ENCODE measurements at places on chromosomes 16 and 17. TPM values are rescaled to one million over a fixed set of nuclear protein-coding genes. Genes with fewer than 3 reads are reported as not detected.

DNA sequence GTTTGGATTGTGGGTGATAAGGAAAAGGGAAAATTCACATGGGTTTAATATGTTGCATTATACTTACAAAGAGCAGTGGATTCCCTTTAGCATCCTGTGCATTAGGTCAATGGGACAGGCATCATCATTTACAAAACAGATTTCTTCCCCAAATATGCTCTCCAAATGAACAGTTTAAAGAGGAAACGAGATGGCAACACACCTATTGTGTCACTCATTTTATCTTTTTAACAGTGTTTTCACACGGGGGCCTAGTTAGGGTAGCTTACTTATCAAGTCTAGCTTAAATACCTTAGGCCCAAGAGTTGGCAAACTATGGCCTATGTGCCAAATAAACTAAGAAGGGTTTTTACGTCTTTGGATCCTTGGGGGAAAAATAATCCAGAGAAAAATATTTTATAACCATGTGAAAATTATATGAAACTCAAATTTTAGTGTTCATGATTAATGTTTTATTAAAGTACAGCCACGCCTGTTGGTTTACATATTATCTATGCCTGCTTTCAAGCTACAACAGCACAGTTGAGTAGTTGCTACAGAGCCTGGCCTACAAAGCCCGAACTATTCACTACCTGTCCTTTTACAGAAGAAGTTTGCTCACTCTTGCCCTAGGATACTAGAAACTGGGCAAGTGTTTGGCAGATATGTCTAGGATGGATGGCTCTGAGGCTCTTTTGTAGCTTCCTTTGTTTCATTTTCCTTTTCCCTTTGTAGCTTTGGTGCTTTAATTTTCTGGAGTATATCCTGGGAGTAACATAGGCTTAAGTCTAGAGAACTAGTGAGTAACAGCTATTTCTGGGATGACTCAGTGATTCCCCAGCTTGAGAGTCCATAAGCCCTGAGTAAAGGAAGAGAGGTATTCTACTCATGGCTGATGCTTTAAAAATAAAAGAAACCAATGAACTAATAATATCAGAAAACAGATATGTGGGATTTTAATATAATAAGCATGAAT lies 12.4 kb downstream of the NUP93 start:
- peak; percentile 79 for DNase-seq

- no peak for DNase-seq
Measured at GRCh38 chr16:88787579-88788314, 2.7 kb upstream of the PIEZO1 start.

DNA sequence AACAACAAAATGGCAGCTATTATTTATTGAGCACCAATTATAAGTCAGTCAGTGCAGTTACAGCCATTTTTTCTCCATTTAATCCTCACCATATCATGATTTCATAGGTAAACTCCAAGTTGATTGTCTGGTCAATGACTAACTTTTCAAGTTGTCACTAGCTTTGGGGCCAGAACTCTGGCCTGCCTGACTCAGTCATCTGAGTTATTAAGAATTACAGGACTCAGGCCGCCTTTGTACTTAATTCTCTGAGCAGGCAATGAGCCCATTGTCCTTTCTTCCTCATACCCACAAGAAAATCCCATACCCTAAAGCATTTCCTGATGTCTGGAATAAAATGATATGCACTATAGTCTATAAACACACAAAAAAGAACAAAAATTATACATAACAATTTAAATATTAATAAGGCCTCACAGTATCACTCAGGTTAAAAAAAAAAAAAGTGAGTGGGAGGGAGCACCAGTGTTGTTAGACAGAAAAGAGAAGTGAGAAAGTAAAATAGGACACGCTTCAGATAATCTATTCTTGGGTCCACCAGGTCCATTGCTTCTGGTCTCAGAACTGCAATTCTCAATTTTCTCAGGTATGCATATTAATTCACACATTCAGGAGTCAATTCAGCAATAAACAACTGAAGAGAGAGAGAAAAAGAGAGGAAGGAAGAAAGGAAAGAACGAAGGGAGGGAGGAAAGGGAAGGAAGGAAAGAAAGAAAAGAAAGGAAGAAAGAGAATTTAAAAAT lies 70.2 kb downstream of the SPAG9 start:
- DNase-seq: no peak

- no peak for DNase-seq
Measured at GRCh38 chr17:64936117-64936516, 16.8 kb upstream of the LRRC37A3 start.

DNA sequence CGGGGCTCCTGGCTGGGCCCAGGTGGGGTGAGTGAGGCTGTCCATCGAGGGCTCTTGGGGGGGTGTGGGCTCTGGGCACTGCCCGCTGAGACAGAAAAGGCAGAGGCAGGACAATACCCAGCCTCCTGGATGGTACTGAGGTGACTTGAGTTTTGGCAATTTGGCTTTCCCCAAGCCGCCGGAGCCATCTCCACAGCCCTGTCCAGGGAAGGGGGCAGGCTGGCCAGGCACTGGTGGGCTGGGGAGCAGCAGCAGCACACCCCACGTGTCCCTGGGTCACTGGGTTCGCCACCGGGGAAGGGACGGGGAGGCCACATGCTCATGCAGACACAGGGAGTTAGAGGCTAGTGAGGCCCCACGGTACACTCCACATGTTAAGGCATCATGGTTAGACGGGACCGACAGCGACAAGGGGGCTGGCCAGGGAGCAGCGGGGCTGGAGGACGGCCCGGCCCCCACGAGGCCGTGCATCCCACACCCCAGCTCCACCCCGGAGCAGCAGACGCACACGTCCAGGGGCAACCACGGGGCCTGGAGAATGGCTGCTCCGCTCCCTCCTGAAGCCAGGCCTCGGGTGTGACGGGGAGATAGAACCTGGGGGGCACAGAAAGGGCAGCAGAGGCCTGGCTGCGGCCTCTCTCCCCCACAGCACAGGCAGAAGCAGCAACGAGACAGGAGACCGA lies 3.0 kb downstream of the ARHGDIA start:
- no peak for DNase-seq

DNA sequence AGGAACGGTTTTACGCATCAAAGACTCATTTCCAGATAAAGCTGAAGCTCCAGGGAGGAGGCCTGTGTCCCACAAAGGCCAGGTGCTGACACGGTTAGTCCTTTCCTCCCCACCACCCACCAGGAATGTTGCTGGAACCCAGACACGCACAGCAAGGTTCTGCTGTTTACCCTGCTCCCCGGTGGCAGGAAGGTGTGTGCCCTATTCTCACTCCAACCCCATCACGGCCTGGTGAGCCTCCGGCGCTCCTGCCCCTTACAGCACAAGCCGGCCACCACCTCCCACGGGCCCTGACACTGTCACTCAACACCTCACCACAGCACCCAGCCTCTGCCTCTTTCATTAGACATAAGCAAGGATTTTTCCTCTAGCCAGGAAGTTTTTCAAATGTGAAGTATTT lies 47.8 kb downstream of the ANKRD11 start:
- DNase-seq: peak; percentile 38

DNA sequence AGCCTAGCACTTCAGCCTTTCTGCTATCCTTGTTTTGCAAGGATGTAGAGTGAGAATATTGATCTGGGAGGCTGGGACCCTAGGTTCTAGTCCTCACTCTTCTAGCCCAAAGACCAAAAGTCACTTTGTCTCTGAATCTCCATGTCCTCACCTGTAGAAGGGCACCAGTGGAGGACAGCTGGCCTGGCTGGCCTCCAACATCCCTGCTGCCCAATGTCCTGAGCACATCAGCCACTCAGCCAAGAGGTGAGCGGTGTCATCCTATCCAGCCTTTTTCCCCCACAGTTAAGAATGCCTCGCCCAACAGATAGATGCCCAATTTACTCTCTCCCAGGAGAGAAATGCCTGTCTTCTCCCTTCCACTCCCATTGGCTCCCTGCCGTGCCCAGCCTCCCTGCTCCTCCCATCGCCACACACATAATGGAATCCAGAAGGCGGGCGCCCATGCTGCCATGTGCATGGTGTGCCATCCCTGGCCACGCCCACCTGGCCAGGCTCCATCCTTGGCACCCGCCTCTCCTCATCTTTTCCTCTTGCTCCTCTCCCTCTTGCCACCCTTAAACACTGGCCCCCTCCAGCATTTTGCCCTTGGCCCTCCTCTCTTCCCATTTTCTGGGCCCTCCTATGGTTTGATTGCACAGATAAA lies 157.3 kb upstream of the SDK2 start:
- DNase-seq: no peak

- no peak for DNase-seq
Measured at GRCh38 chr17:80047176-80047575, 10.7 kb downstream of the CCDC40 start.

GRCh38 chr16:56087626-56088025 lies 103.7 kb upstream of the GNAO1 start:
- DNase-seq: no peak

DNA sequence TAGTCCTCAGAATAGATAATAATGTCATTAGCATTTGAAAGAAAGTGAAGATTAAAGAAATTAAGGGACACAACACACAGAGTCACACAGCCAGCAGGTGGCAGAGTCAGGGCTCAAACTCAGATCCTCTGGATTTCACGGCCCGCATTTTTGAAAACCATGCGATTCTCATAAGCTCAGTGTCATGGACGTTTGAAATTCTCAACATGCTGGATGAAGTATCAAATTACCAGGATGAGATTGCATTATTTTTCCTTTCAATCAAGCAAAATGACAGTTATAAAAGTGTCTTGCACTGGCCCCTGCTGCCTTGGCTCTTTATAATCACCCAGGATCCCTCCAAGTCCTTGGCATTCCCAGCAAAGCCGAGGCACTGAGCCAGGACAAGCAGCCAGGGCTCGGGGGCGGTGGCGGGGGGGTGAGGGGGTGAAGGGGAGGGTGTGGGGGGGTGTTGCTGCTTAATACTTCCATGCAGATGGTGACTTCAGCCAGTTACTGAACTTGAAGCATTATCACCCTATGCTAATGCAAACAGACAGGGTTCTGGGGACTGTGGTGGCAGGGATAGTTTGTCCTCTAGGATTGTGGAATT lies 6.6 kb upstream of the BMERB1 start:
- DNase-seq: peak; percentile 84

GRCh38 chr17:62679866-62680377 lies 52.5 kb downstream of the MRC2 start:
- DNase-seq: no peak

- no peak for DNase-seq
Measured at GRCh38 chr17:80106751-80107150, 5.4 kb downstream of the GAA start.

Gene PRSS33
- not detected for total RNA-seq

Gene IGF2BP1
- total RNA-seq: 6.4 TPM

Gene CRYM
- 0.32 TPM for total RNA-seq

Gene NAA60
- 10.0 TPM for total RNA-seq

Gene RHBDF2
- total RNA-seq: 14.2 TPM
